Naive B cell (primary cell): ENCODE measurements at places on chromosomes 1 and 21. TPM values are rescaled to one million over a fixed set of nuclear protein-coding genes. Genes with fewer than 3 reads are reported as not detected.

SLC1A7 gene
- not detected for polyA plus RNA-seq

RGS1 gene
- 117 TPM for polyA plus RNA-seq

RNU1-4 gene
- polyA plus RNA-seq: 55.0 TPM

BRINP2 gene
- polyA plus RNA-seq: not detected

ATP13A2 gene
- polyA plus RNA-seq: 24.1 TPM

TEDDM1 gene
- polyA plus RNA-seq: 0.13 TPM

THEM5 gene
- not detected for polyA plus RNA-seq

FMOD gene
- not detected for polyA plus RNA-seq

COL18A1 gene
- polyA plus RNA-seq: 0.16 TPM

BNIPL gene
- polyA plus RNA-seq: not detected

PADI2 gene
- 0.09 TPM for polyA plus RNA-seq

TSPEAR gene
- polyA plus RNA-seq: not detected

ZBTB37 gene
- polyA plus RNA-seq: 0.05 TPM

GOLT1A gene
- not detected for polyA plus RNA-seq

CAMK1G gene
- polyA plus RNA-seq: not detected

LRRC38 gene
- polyA plus RNA-seq: not detected

OR4F29 gene
- not detected for polyA plus RNA-seq

GRIK3 gene
- not detected for polyA plus RNA-seq

CELA2A gene
- not detected for polyA plus RNA-seq

EMC1 gene
- polyA plus RNA-seq: 20.0 TPM

VANGL2 gene
- 0.06 TPM for polyA plus RNA-seq

KRTAP12-2 gene
- polyA plus RNA-seq: not detected

ZNF644 gene
- polyA plus RNA-seq: 115 TPM

CYP2J2 gene
- 1.1 TPM for polyA plus RNA-seq

TAS1R1 gene
- polyA plus RNA-seq: 0.22 TPM

NBPF10 gene
- 0.62 TPM for polyA plus RNA-seq
